ENCODE measurements at places on chromosomes 13 and 19.

DNA sequence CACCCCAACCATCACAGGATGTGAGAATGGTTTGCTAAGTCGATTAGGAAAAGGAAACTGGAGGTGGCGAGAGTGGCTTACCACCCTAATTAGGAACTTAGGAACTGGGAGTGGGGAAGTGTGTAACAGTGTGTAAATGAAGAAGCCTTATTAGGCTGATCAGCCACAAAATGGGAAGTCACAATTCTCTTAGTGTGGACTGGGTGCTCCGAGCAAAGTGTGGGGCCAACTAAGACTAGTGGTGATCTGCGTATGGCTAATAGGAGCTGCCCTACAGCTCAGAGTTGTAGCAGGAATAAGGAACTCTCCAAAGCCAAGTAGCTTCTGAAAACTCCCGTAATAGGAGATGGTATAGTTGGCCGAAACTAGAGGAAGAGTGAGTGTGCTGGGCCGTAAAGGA is 7.6 kb downstream of the SIGLEC11 start:
- no peak for DNase-seq

DNA sequence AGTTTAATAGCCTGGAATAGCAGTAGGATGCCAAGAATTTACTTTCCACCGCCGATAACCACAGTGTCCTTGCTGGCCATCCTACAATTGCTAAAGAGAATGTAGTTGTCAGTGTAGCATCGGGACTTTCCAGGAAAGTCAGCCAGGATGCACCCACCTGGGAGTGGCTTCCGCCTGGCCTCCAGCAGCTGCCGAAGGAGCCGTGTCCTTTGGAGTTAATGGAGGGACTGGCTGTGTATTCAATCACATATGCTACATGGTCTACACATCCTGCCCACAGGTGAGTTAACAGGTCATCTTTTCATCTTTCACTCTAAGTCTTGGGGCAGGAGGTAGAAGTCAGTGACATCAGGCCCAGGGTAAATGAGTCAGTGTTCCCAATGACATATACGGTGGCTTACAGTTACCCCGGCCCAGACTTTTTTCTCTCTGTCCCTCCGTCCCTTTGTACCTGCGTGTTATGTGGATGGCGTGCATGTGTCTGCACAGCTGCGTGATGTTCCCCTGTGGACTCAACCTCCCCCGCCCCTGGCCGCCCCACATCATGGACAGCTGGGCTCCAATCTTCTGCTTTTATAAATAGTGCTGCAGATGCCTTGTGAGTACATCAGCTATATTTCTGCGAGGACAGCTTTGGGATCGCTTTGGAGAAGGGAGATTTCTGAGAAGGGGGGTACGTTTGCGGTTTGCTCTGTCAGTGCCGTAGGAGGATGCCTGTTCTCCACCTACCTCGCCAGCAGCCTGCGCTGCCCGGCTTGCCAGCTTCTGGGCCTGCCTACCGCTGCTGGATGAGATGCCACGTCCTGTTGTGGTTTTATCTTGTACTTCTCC is 63.1 kb downstream of the ATP11A start:
- DNase-seq: no peak

DNA sequence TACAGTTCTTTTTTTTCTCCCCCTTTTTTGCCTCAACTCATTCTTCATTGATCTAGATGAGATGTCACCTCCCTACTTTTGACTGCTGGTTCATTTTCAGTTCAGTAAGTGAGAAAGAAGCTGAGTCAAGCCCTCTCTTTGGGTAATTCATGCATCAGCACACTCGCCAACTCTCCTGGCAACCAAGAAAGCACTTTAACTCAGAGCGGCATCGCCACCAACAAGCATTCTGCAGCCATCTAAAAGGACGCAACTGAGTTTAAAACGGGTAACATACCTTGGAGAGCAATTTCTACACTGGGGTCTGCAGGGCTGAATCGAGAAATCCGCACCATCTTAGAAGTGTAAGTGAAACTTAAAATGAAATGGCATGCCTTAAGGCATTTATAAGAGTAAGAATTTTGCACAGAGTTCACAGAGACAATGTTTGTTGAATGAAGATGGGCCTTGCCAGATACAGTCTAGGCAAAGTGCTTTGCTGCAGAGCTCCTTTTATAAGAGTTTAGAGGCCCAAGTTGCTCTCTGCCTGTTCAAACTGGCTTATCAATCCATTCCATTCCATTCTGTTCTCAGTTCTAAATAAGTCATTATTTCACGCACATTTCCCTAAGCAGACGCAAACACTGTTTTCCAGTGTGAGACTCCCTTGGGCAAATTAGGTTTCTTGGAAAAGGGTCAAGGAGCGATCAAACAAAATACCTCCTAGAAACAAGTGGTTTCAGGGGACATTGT is 338.0 kb downstream of the ENOX1 start:
- no peak for DNase-seq

DNA sequence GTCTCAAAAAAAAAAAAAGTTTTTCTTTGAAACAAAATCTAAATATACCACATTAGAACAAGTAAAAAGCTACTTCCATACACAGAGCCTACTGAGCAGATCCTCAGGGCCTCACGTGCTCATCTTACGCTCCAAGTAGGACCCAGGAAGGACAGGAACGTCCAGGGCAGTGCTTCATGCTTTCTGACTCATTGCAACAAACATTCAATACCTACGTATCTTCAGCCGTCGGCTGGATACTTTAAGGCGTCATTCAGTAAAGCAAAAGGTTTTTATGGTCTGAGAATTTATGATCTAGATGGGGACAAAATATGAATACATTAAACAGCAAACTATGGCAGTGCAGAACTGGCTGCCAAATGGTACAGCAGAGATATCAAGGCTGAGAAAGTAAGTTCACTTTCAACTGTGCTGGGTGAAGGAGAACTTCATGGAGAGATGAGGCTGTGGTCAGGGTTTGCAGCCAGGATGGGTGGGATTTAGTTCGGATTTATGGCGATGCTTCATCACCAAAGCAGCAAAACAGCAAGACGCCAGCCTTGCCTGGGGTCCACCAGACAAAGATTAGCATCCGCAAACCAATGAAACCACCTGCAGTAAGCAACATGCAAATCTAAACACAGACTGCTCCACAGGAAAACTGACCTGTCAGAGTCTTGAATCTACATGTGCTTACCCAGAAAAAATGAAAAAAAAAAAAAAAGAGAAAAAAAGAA is 20.5 kb downstream of the CARS2 start:
- DNase-seq: no peak

DNA sequence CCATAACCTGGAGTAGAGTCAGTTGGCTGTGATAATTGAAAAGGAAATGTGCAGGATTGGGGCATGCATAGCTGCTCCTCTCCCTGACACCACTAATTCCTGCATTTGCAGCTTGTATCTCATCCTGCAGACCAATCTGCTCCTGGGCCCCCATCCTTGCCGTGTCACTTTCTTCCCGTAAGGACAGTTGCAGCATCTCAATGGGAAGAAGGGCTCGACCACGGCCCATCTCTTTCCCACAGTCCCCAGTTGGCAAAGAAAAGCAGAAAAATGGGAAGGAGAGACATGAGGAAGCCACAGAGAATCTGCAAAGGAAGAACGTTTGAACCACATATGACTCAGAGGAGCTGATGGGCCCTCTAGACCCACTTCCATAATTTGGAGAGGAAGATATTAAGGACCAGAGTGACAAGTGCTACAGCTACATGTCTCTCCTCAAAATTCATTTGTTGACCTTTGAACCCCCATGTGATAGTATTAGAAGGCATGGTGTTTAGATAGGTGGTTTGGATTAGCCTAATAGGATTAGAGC is 1.8 kb upstream of the SIGLEC12 start:
- no peak for DNase-seq

DNA sequence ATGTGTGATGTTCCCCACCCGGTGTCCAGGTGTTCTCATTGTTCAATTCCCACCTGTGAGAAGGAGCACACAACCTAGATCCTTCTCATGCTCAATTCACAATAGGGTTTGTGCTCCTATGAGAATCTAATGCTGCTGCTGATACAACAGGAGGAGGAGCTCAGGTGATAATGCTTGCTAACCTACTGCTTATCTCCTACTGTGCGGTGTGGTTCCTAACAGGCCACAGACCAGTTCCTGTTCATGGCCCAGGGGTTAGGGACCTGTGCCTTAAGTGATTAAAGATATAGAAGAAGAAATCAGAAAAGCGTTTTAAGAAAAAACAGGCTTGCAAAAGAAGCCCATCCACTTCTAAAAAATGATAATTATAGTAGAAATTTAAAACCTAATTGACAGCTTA is 17.5 kb downstream of the DLEU7 start:
- DNase-seq: no peak

GRCh38 chr13:21938636-21939035 is 267.8 kb downstream of the FGF9 start:
- no peak for DNase-seq

GRCh38 chr19:39246951-39247669 is 1.5 kb downstream of the IFNL4 start:
- no peak for DNase-seq
